NCI-H1417 treated with DMSO at 0.1 percent for 48 hours (cell line): ENCODE measurements at places on chromosomes 2 and 18.

DNA sequence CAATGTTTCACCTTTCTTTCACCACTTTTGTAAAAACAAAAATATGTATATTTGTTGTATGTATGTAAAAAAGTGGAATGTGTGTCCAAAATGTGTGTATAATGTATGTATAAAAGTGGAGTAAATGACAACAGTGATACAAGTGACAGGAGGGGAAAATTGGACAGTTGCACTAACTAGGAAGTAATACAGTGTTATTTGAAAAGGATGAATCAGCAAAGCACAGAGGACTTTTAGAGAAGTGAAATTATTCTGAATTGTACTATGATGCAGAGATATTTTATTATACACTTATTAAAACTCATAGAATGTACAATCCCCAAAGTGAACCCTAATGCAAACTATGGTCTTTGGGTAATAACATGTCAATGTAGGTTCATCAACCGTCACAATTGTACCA lies 331.3 kb upstream of the CNTNAP5 start:
- no peak for DNase-seq

GRCh38 chr2:12720278-12720620 lies 3.5 kb downstream of the TRIB2 start:
- DNase-seq, result no peak

DNA sequence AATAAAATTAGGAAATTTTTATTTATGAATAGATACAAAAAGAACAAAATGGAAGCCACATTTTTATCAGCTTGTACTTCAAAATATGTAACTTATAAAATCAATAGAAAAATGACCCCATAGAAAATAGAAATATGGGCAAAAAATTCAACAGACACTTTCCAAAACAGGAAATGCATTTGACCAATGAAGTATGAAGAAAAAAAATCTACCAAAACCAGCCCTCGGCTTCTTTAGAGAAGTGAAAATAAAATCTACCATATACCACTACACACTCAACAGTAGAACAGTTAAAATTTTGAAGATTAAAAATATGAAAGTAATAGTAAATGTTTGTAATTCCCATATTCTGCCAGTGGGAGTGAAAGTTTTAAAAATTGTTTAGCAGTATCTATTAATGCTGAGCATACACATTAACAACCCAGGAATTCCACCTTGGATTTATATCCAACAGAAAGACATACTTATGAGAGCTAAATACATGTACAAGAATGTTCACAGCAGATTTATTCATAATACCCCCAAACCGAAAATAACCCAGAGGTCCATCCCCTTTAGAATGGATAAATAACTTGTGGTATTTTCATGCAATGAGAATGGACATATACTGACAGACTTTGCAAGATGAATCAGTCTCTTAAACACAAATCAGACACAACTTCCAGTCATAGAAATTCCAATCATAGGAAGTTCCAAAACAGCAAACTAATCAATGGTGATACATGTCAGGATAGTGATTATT lies 318.0 kb downstream of the FIGN start:
- no peak for DNase-seq

- no peak for DNase-seq
These were observed 17.7 kb downstream of the SLC66A2 start for GRCh38 chr18:79933765-79934164.

DNA sequence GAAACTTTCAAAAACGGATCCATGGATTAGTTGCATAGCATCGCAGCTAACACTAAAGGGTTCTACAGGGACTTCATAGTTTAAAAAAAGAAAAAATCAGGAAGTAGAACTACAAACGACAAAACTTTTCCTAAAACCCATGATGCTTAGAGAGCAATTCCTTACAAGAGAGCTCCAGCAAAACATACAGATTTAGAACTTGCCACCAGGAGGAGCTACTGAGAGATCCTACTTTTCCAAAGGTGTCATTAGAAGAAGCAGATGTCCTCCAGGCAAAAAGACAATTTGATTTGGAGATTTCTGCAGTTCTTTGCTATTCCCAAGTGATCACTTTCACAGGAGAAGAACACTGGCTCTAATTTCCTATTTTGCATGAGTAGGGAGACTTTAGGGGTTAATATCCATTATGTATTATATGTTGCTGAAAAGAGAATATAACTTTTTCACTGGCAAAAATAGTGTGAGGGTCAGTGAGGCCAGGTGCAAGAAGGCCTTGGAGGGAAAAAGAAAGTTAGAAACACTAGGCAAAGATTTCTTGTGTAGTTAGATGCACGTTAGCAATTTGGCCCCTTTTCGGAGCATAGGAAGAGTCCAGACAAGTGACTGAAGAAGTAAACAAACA lies 436.2 kb downstream of the SUCLG1 start:
- DNase-seq, result no peak

- DNase-seq, result no peak
These were observed 136.4 kb upstream of the SLC1A4 start for GRCh38 chr2:64852771-64853241.

DNA sequence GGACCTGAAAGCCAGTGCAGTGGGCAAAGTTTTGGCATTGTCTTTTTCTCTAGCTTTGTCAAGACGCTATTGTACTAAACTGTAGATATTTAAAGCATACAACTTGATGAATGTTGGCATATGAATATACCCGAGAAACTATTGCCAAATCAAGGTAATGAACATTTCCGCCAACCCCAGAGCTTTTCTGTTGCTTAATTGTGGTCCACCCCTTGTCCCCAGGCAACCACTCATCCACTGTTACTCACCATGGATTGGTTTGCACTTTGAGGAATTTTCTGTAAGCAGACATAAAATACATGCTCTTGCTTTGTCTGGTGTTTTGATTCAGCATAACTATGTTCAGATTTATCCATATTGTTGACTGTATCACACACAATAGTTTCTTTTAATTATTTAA lies 688.4 kb downstream of the ADCYAP1 start:
- no peak for DNase-seq

DNA sequence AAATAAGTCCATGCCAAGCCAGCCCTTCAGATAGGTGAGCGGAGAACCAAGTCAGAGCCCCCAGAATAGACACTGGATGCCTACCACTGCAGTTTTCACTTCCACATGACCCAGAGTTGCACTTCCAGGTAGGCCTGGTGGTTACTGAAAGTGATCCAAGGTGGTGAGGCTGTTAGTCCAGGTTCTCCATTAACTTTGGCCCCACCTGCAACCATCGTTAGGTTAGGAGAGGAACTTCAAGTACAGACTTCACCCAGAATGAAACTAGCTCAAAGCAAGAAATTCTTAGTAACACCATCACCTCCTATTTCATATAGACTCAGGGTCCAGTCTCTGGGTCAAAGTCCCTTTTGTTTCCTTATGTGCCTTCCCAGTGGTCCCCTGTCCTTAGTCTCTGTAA lies 293.1 kb upstream of the ID2 start:
- DNase-seq, result no peak

GRCh38 chr2:206250041-206250897 lies 24.2 kb upstream of the ZDBF2 start:
- no peak for DNase-seq

DNA sequence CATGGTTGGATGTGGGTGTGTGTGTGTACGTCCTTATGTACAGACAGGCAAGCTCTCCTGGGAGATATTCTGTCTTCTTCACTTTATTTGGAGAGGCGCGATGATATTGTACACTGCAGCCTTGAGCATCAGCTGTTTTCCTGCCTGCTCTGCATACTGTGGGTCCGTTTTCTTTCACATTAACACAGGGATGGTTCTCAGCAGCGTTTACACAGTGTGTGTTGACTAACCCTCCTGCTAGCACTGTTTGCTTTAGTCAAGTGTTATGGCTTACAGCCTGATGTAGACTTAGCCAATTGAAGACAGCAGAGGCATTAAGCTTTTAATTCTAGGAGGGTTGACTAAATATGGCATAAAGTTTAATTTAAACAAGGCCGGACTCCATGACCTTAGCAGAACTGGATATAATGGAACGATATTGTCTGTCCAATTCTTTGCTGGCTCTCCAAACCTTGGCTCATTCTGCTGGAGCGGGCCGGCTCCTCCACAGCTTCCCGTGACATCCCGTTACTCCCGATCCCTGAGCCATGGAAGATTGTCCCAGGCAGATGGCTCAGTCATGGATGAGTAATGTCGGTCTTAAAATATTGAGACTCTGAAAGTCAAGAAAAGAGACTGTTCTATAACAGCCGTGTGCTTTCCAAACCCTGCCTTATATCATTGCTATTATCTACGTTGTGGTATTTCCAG lies 134.7 kb downstream of the TPGS2 start:
- DNase-seq, result peak; percentile 74

DNA sequence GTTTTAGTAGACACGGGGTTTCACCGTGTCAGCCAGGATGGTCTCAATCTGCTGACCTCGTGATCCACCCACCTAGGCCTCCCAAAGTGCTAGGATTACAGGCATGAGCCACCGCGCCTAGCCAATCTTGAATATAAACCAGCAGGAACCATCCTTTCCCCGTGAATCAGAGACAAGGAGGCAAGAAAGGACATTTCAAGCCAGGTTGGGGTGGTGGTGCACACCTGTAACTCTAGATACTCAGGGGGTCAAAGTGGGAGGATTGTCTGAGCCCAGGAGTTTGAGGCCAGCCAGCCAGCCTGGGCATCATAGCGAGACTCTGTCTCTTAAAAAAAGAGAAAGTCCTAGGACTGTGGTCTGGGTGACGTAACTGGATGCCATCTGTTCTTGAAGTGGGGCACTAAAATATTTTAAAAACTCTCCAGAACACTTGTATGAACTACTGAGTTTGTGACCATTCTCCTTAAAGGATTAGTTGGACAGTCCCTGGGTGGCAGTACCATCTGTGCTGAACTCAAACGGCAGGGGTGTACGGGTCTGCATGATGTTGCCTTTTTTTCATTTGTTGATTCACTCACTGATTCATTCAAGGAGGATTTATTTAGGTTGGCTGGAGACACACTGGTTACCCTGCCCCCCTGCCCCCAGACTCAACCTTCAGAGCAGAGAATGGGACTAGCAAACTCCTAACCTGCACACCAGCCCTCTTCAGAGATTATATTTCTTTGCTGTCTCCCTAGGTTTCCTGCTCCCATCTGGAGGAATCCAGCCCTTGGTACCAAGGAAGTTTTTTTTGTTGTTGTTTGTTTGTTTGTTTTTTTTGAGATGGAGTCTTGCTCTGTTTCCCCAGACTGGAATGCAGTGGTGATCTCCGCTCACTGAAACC lies 2.9 kb upstream of the TLX2 start:
- no peak for DNase-seq

DNA sequence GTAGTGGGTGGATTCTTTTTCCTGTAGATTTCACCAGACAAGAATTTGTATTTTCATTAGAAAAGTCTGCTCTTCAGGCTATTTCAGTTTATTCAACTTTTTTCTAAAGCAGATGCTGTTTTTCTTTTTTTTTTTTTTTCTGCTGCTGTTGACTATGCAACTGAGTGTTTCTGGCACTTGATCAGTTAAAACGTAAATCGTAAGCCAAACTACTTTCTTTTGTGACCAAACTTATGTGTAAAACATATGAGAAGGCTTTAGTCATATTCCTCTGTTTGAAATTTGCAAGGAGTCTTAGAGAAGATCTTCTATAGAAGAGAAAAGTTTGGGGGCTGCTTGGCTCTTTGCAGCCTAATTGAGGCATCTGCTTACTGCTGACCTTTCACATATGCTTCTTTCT lies 170.1 kb downstream of the PARD3B start:
- DNase-seq, result no peak

- no peak for DNase-seq
These were observed 430.4 kb downstream of the DLGAP1 start for GRCh38 chr18:4024702-4025101.
